ENCODE measurements at places on chromosomes 1 and 21.

- DNase-seq, result no peak
Measured at GRCh38 chr1:18580691-18581419, 49.8 kb upstream of the PAX7 start.

GRCh38 chr1:63802109-63802508, 28.3 kb downstream of the ROR1 start:
- no peak for DNase-seq

- no peak for DNase-seq
Measured at GRCh38 chr1:18751425-18751824, 108.0 kb downstream of the TAS1R2 start.

- DNase-seq, result no peak
Measured at GRCh38 chr1:162218546-162218945, 149.1 kb downstream of the NOS1AP start.

- no peak for DNase-seq
Measured at GRCh38 chr1:214360525-214361164, 79.7 kb downstream of the SMYD2 start.

GRCh38 chr1:25458541-25459298, 28.0 kb downstream of the MACO1 start:
- no peak for DNase-seq

DNA sequence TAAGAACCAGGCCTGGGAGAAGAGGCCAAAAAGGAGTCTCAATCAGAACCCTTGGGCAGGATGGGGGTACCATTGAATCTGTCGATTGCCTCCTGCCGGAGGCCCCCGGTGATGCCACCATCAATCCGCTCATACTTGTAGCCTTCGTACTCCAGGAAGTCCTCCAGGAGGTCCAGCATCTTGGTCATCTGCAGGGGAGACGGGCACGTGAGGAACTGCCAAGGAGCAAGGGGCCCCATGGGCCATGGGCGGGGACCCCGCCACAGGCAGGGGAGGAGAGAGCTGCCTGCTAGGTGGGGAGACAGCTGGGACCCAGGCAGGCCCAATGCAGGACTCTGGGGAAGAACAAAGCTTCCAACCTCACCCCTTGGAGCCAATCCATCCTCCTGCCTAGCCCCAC, 48.6 kb downstream of the CHD5 start:
- DNase-seq, result no peak

DNA sequence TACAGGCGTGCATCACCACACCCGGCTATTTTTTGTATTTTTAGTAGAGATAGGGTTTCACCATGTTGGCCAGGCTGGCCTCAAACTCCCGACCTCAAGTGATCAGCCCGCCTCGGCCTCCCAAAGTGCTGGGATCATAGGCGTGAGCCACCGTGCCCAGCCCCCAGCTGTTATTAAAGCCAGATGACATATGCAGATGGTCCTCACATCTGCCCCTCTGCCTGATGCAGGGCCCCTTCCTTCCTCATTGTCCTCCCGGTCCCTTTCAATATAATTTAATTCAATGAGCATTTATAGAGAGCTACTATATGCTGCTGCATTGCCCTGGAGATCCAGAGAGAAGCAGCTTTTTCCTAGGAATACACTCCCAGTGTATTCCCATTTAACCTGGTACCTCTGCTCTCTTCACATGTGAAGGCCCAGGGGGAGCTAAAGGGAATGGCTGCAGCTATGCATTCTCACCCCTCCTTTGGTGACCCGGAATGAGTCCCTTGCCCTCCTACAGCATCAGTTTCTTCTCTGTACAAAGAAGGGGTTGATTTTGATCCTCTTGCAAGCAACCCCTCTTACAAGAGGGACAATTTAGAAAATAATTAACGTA, 55.6 kb downstream of the L1TD1 start:
- DNase-seq, result no peak

GRCh38 chr1:34746785-34747637, 7.8 kb upstream of the GJB5 start:
- no peak for DNase-seq

DNA sequence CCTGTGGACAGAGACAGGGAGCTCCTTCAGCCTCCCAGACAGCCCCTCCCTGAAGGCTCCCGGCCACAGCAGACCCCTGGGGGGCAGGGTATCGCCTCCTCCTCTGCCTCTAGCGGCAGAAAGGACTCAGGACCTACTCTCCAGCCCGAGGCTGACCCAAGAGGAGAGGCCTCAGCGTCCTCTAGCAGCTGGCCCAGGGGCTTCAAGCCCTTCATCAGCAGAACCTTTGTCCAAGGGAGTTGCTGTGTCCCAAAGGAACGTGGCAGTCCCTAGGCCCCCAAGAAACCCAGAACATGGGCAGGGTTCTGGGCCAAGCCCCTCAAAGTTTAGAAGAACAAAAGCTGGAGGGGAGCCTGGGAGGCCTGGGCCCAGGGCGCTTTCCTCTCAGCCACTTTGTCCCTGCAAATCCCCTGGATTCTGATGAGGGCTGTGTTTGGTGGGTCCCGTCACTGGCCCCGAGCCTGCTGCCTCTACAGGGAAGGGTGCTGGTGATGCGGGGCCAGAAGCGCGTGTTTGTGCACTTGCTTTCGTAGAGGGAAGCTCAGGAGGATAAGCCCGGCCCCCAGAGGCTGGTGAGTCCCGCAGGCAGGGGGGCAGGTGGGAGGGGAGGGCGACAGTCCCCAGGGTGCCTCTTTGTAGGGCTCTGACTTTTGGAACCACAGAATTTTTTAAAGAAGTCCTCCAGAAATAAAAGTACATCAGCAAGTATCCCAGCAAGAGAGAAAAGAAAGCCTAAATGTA, 13.3 kb downstream of the ITGB2 start:
- DNase-seq, result no peak

DNA sequence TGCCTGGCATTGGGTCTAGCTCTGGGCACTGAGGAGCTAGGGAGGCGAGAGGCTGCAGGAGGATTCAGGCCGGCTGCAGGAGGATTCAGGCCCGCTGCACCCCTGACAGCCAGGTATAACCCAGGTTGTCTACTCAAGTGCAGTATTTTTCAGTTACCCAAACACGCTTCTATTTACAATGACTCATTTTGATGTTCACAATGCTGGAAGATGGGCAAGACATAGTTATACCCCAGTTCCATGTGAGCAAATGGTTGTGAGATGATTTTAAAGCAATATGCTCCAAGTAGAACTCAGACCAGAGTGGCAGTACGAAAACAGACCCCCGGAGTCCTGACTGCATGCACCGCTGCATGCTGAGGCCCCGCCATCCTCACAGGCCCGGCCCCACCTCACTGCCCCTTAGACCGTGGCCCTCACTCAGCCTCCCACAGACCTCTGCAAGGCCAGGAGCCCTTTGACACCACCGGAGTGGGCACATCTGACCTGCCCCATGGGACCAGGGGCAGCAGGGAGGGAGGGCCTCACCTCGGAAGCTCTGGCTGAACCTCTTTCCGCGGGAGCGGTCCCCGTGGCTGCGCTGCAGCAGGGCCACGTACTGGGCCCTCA, 553 bp downstream of the LEFTY1 start:
- DNase-seq, result no peak

DNA sequence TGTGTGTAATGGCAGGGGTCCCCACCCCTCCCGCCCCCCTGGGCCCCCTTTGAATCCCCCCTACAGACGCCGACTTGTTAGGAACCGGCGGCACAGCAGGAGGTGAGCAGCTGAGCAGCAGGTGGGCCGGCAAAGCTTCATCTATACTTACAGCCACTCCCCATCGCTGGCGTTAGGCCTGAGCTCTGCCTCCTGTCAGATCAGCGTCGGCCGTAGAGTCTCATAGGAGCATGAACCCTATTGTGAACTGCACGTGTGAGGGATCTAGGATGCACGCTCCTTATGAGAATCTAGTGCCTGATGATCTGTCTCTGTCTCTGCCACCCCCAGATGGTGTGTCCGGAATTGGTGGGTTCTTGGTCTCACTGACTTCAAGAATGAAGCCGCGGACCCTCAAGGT, 14.9 kb upstream of the VPS26C start:
- no peak for DNase-seq

DNA sequence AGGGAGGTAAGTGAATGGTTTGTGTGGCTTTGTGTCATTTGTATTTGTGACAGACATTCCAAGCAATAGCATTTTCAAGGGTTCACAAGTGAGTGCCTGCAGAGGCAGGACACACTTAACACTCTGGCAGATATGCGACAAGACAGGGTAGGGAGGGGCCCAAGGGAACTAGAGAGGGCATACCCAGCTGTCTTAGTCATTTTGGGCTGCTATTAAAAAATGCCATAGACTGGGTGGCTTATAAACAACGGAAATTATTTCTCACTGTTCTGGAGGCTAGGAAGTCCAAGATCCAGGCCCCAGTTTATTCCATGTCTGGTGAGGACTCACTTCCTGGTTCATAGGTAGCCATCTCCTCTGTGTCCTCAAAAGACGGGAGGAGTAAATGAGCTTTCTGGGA, 137.4 kb downstream of the FGGY start:
- DNase-seq, result no peak

DNA sequence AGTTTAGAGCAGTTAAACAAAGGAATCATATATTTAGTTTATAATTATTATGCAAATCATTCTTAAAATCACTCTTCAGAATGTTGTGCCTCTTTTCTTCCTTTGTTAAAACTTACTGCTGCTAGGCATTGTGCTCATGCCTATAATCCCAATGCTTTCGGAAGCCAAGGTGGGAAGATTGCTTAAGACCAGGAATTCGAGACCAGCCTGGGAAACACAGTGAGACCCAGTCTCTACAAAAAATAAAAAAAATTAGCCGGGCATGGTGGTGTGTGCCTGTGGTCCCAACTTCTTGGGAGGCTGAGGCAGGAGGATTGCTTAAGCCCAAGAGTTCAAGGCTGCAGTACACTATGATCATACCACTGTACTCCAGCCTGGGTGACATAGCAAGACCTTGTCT, 33.6 kb downstream of the ZSWIM5 start:
- no peak for DNase-seq

DNA sequence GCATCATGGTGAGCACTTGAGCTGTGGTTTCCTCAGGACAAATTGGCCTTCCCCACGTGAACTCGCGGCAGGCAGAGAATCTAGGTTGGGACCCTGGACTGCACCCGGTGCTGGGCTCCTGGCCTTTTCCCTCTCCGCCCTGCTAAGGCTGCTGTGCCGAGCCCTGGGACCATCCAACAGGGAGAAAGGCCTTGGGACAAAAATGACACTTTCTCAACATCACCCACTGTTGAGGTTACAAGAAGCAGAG, 9.2 kb upstream of the UMODL1 start:
- no peak for DNase-seq

DNA sequence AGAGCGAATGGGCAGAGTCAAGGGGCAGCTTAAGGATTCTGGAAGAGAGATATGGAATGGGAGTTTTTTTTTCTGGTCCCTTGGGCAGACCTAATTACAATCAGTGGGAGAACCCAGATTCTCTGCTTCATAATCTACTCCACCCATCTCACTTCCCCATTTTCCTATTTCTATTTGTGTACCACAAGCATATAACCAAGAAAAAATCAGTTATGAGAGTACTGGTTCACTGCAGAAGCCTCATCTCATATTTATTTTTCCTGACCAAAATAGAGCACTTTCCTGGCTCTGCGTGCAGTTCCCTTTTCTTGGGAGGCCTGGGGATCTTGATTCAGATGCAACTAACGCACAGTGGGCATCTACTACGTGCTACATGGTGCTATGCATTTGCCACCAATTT, 82.2 kb upstream of the SLFNL1 start:
- DNase-seq, result no peak

- no peak for DNase-seq
Measured at GRCh38 chr1:89759036-89759435, 61.8 kb upstream of the LRRC8D start.

GRCh38 chr1:167805041-167805556, 83.3 kb downstream of the MPZL1 start:
- no peak for DNase-seq

- DNase-seq, result no peak
Measured at GRCh38 chr21:28821276-28822122, 171.2 kb downstream of the LTN1 start.

GRCh38 chr1:176853503-176853902, 311.0 kb downstream of the ASTN1 start:
- DNase-seq, result no peak

- no peak for DNase-seq
Measured at GRCh38 chr1:177854951-177855350, 114.9 kb downstream of the SEC16B start.

DNA sequence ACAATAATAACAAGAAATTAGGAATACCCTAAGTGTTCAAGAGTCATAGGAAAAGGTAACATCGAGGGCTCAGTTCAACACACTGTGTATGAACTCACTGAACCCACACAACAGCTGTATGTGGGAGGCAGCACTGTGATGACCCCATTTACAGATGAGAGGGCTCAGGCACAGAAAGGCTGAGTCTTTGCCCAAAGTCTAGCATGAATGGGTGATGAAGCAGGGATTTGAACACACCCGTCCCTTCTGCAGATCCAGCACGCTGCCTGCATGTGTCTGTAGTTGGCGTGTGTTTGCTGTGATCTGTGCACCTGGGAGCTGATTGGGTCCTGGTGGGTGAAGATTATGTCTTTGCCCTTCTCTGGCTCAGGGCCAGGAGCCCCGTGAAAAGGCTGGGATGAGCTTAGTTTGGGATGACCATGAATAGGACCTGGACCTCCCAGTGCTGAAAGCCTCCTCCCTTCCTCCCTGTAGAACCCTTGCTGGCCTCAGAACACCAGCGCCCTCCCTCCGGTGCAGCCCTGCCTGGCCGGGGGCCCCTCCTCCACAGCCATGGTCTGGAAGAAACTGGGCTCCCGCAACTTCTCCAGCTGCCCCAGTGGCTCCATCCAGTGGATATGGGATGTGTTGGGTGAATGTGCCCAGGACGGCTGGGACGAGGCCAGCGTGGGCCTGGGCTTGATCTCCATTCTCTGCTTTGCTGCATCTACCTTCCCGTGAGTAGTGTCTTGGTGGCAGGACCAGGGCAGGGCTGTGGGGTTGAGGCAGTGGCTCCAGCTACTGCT, 5.2 kb downstream of the SLC66A1 start:
- no peak for DNase-seq

- DNase-seq, result no peak
Measured at GRCh38 chr1:119015547-119015946, 27.4 kb upstream of the TBX15 start.

- no peak for DNase-seq
Measured at GRCh38 chr1:147171399-147172167, 687 bp downstream of the PRKAB2 start.

DNA sequence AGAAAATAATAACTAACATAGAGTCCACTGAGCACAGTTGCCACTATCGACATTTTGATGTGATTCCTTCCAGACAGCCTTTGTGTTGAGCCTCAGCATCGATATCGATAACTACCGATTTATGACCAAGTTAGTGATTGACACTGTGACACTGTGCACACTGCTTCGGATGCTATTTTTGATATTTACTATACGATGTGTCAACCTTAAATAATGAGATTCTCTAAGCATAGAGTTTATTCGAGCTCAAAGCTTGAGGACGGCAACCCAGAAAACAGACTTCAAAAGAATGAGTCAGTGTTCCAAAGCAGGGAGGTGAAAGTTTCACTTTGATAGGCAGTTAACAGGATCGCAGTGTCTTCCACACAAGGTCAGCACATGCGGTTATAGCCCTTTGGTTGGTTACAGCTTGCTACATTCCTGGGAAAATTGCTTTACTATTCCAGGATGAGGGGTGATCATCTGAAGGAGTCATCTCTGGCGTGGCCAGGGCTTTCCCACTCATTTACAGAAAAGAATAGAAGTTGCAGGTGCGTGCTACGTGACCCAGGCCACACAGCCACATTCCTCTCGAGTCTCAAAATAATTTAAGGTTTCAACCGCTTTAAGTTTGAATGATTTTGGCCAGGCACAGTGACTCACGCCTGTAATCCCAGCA, 53.6 kb upstream of the EFHD2 start:
- no peak for DNase-seq

GRCh38 chr1:207831517-207832327, 79.2 kb downstream of the CD34 start:
- no peak for DNase-seq

GRCh38 chr1:52668711-52669110, 29.4 kb downstream of the COA7 start:
- no peak for DNase-seq

- DNase-seq, result no peak
Measured at GRCh38 chr21:22468893-22469292, 1470.7 kb downstream of the NCAM2 start.

Data from NCI-H1092 (cell line).